ENCODE measurements at places on chromosomes 3 and 15.

- H3K27me3 ChIP-seq: peaks cover 28% of the 10 kb centered on the region
- no peak overlapping the region for H3K27ac ChIP-seq
- peaks cover 9% of the 10 kb centered on the region for H3K4me1 ChIP-seq
- H3K4me3 ChIP-seq: no peak overlapping the region
- no peak for DNase-seq
These were observed 280.0 kb upstream of the P2RY1 start for GRCh38 chr3:152554980-152555379.

- H3K4me1 ChIP-seq: peaks cover 21% of the 10 kb centered on the region
- H3K27me3 ChIP-seq: no peaks in the 10 kb centered on the region
These were observed 252.6 kb downstream of the FOXP1 start for GRCh38 chr3:71330909-71331308.

- peaks cover 2% of the 10 kb centered on the region for H3K4me1 ChIP-seq
- peaks cover 58% of the 10 kb centered on the region for H3K27me3 ChIP-seq
These were observed 330.4 kb upstream of the LRRFIP2 start for GRCh38 chr3:37504583-37505357.

DNA sequence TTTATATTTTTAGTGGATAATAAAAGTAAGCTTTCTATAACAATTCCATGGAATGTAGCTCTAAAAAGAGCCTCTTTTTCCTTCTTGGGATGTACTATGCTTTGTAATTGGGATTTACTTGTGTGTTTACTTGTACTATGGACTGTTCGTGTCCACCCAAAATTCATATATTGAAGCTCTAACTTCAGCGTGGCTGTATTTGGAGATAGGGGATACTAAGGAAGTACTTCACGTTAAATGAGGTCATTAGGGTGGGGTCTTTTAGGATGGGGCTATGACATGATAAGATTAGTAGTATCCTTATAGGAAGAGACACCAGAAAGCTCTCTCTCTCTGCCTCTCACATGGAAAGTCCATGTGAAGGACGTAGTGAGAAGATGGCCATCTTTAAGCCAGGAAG is 64.9 kb downstream of the P3H2 start:
- no peaks in the 10 kb centered on the region for H3K4me1 ChIP-seq
- no peak for DNase-seq
- H3K27ac ChIP-seq: no peak overlapping the region
- peaks cover 23% of the 10 kb centered on the region for H3K27me3 ChIP-seq

- H3K27me3 ChIP-seq: no peaks in the 10 kb centered on the region
- no peak overlapping the region for H3K4me3 ChIP-seq
- no peaks in the 10 kb centered on the region for H3K4me1 ChIP-seq
- H3K27ac ChIP-seq: no peak overlapping the region
- H3K36me3 ChIP-seq: no peaks in the 10 kb centered on the region
These were observed 830.3 kb downstream of the ROBO1 start for GRCh38 chr3:78937475-78937874.

DNA sequence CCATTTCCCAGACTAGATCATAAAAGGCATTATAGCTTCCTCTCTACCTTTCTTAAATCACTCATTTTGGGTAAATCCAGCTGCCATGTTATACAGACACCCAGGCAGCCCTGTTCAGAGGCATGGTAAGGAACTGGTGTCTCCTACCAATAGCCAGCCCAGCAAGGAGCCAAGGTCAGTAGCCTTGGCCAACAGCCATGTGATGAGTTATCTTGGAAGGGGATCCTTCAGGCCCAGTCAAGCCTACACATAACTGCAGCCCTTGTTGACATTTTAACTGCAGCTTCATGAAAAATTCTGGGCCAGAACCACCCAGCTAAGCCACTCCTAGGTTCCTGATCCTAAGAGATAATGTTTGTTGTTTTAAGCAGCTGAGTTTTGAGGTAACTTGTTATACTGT is 29.0 kb upstream of the ZMAT3 start:
- H3K27me3 ChIP-seq: peaks cover 26% of the 10 kb centered on the region
- no peak overlapping the region for H3K4me3 ChIP-seq
- no peaks in the 10 kb centered on the region for H3K36me3 ChIP-seq
- no peak for DNase-seq
- H3K27ac ChIP-seq: no peak overlapping the region
- peaks cover 5% of the 10 kb centered on the region for H3K4me1 ChIP-seq

DNA sequence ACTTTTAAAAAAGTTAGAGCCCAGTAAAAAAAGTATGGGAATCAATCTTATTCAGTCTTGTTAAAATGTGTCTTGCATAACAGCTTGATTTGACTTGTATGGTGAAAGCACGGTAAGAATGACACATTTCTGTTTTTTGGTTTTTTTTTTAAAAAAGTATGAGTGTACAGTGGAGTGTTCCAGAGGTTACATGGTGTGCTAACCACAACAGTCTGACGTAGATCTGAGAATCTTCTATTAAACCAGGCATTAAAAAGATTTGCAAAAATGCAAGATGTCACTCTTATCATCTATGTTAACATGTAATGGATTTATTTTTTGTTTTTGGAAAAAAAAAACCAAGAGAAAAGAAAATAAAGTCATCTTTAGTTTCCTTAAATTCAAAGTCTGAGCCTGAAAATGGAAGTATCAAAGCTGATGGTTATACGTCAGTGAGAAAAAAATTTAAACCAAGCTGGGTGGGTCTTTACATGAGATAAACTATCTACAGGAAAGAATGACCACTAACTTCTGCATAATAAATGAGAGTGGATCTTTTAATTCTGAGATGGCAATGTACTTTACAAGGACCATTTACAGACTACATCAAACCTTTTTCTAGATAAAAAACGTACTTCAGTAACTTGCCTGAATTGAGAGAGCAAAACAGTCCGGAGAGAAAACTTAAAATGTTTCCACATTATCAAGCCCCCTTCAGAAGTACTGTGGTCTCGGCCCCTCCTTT is 1.6 kb downstream of the GABPB1 start:
- peak overlapping the region; percentile 99 for H3K27ac ChIP-seq
- no peak for DNase-seq
- no peaks in the 10 kb centered on the region for H3K27me3 ChIP-seq
- peaks cover 56% of the 10 kb centered on the region for H3K4me1 ChIP-seq
- H3K36me3 ChIP-seq: peaks cover 6% of the 10 kb centered on the region

GRCh38 chr3:112965656-112966055 is 9.2 kb downstream of the CD200R1 start:
- DNase-seq: no peak
- peaks cover 34% of the 10 kb centered on the region for H3K4me1 ChIP-seq
- H3K27ac ChIP-seq: no peak overlapping the region
- H3K4me3 ChIP-seq: no peak overlapping the region

GRCh38 chr15:55902981-55903380 is 90.4 kb downstream of the NEDD4 start:
- DNase-seq: no peak
- no peak overlapping the region for H3K4me3 ChIP-seq
- no peaks in the 10 kb centered on the region for H3K27me3 ChIP-seq
- H3K36me3 ChIP-seq: no peaks in the 10 kb centered on the region

- peaks cover 5% of the 10 kb centered on the region for H3K4me1 ChIP-seq
- H3K4me3 ChIP-seq: no peak overlapping the region
- H3K27ac ChIP-seq: peak overlapping the region; percentile 69
- DNase-seq: no peak
These were observed 36.4 kb downstream of the UBP1 start for GRCh38 chr3:33403756-33404155.

DNA sequence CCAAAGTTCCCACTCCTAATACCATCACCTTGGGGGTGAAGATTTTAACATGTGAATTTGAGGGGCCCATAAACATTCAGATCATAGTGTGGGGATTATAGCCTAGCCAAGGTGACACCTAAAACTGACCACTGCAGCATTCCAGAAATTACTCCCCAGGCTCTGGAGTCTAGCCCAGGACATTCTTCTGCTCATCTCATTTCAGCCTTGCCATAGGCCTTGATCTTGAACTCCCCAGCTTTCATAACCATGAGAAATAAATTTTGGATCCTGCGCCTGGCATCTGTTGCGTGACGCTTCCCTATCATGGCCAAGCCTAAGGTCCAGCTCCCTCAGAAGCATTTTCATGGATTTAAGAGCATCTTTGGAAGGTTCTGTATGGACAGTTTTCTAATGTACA is 502.9 kb upstream of the THBS1 start:
- DNase-seq: no peak
- no peaks in the 10 kb centered on the region for H3K4me1 ChIP-seq
- no peaks in the 10 kb centered on the region for H3K36me3 ChIP-seq
- no peak overlapping the region for H3K4me3 ChIP-seq
- H3K27me3 ChIP-seq: peaks cover 27% of the 10 kb centered on the region
- no peak overlapping the region for H3K27ac ChIP-seq

- H3K36me3 ChIP-seq: peaks cover 5% of the 10 kb centered on the region
- no peaks in the 10 kb centered on the region for H3K27me3 ChIP-seq
- no peak overlapping the region for H3K4me3 ChIP-seq
- H3K4me1 ChIP-seq: peaks cover 22% of the 10 kb centered on the region
- no peak for DNase-seq
These were observed 2.4 kb downstream of the CAMK2N2 start for GRCh38 chr3:184258926-184259325.

DNA sequence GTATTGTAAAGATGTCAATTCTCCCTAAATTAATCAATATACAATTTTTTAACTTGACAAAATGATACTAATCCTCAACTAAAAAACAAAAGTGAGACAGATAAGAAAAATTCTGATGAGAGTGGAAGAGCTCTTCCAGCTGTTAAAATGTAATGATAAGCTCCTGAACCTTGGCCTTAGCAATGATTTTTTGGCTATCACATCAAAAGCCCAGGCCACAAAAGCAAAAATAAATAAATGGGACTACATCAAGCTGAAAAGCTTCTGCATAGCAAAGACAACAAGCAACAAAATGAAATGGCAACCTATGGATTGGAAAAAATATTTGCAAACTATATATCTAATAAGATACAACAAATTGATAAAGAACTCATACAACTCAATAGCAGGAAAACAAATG is 24.0 kb upstream of the SRPRB start:
- H3K4me3 ChIP-seq: no peak overlapping the region
- peaks cover 4% of the 10 kb centered on the region for H3K4me1 ChIP-seq
- no peak overlapping the region for H3K27ac ChIP-seq
- H3K27me3 ChIP-seq: peaks cover 45% of the 10 kb centered on the region
- H3K36me3 ChIP-seq: no peaks in the 10 kb centered on the region

DNA sequence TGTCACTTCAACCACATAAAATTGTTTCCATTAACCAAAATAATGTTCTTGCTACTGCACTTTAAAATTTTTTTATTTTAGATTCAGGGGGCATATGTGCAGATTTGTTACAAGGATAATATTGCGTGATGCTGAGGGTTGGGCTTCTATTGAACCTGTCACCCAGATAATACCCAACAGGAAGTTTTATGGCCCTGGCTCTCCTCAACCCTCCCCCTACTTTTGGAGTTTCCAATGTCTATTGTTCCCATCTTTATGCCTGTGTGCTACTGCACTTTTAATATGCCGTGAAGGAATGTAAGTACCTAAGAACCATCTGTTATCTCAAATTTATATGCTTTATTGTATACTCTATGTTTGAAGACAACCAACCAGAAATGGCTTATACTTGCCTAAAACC is 42.0 kb upstream of the IMPG2 start:
- no peaks in the 10 kb centered on the region for H3K27me3 ChIP-seq
- no peaks in the 10 kb centered on the region for H3K4me1 ChIP-seq
- DNase-seq: no peak
- no peak overlapping the region for H3K27ac ChIP-seq
- no peak overlapping the region for H3K4me3 ChIP-seq

DNA sequence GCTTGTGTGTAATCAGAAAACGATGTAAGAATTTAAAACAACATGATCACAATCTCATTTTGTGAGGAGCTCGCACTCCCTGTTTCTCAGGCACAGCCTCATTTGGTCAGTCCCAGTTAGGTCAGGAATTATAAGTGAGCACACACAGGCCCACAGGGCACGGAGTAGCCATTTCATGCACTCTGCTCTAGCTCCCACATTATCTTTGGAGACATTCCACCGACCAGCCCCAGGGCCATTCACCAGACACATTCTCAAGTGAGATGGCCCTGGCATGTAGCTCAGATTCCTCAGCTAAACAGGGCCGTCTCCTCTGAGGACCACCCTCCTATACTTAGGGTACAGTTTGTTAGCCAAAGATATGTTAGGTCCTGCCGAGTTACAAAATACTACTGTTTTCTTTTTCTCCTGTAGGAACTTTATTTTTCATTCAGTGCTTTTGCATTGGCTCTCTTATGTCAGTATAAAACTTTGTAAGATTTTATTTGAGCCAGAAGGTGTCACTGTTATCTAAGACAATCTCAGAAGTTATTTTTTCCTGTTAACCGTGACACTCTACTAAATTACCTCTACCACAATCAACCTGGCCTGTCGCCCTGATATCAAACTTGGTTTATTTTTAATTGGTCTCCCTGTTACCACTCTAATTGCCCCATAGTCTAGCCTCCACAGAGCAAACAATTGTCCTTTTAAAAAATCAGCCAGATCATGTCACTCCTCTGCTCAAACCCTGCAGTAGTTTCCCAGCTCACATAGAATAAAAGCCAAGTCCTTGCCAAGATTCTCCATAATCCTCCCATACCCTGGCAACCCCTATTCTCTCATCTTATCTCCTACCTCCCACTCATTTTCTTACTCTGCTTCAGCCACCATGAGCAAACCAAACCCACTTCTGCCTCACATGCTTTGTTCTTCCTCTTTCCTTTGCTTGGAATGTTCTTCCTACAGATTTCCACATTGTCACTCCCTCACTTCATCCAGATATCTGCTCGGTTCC is 105.7 kb downstream of the PPP2R3A start:
- peak overlapping the region; percentile 87 for H3K27ac ChIP-seq
- H3K4me3 ChIP-seq: no peak overlapping the region
- peaks cover 11% of the 10 kb centered on the region for H3K4me1 ChIP-seq
- H3K36me3 ChIP-seq: peaks cover 4% of the 10 kb centered on the region
- no peak for DNase-seq

- no peak for DNase-seq
- H3K36me3 ChIP-seq: no peaks in the 10 kb centered on the region
- no peak overlapping the region for H3K4me3 ChIP-seq
- no peaks in the 10 kb centered on the region for H3K27me3 ChIP-seq
- no peaks in the 10 kb centered on the region for H3K4me1 ChIP-seq
These were observed 657.3 kb downstream of the VGLL3 start for GRCh38 chr3:86333636-86334035.

- H3K36me3 ChIP-seq: peaks cover 14% of the 10 kb centered on the region
- DNase-seq: no peak
- H3K4me3 ChIP-seq: no peak overlapping the region
- H3K27ac ChIP-seq: peak overlapping the region; percentile 39
- peaks cover 5% of the 10 kb centered on the region for H3K4me1 ChIP-seq
- H3K27me3 ChIP-seq: no peaks in the 10 kb centered on the region
These were observed 44.2 kb downstream of the SGO1 start for GRCh38 chr3:20141851-20142250.

DNA sequence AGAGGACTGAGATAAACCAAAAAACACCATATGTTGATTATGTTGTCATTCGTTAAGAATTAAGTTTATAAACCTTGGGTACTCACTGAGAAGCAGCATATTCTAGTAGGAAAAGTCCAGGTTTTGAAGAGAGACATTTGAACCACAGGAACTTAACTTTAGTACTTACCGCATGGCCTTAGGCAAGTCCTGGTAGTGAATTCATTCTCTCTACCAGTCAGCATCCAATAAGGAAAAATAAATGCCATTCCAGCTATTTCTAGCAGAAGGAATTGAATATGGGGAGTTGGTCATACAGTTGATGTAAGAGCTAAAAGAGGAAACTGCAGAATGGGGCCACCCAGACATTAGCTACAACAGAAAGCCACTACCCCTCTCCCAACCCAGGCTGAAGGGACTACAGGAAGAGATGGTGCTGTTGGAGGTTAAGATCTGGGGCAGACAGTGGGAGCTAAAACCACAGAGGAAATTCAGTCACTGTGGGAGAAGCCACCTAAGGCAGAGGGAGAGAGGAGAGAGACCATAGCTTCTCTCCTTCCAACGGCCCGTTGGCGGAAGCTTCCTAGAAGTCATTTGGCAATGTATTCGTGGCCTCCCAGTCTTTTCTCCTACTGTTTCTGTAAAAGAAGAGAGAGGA is 133.8 kb upstream of the RARB start:
- no peak overlapping the region for H3K27ac ChIP-seq
- H3K27me3 ChIP-seq: no peaks in the 10 kb centered on the region
- H3K4me1 ChIP-seq: no peaks in the 10 kb centered on the region
- no peaks in the 10 kb centered on the region for H3K36me3 ChIP-seq
- H3K4me3 ChIP-seq: no peak overlapping the region
- no peak for DNase-seq
